Skeletal muscle cell (primary cell): ENCODE measurements at places on chromosomes 4 and X.

DNA sequence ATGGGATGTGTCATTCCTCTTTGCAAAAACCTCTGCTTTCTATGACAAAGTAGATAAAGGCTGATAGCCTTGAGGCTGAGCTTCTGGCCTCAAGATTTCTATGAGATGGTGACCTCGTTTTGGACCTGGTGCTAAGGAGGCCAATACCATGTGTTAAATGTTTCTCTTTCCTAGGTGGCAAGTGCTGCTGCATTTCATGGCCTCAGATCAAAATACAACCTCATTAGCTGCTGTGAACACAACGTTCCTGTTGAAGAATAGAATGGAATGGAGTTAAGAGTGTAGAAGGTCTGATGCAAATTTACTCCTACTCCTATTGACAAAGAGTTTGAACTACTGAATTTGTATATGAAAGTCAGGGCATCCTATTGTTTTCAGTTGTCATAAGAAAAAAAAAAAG lies 112.0 kb downstream of the C4orf51 start:
- DNase-seq: no peak

GRCh38 chrX:9188117-9188516 lies 154.2 kb upstream of the FAM9B start:
- DNase-seq: no peak

- no peak for DNase-seq
Observed at GRCh38 chr4:33134366-33134765, 2414.2 kb downstream of the PCDH7 start.

DNA sequence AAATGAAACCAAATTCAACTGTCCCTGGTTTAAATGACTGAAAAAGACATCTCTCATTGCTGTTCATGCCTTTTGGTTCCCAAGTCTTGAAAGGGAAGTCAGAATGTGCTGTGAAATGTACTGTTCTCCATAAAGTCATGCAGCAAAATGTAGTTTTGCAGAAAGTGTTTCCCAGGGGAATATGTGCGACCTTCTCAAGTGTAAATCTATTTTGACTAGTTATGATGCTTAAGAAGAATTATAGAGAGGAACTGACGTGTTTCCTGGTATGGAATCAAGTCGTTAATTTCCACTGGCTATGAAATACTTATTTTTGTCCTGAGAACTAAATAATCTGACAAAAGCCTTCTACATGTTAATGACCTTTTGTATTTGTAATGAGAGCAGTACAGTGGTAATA lies 223.1 kb downstream of the CLCN4 start:
- DNase-seq: no peak

DNA sequence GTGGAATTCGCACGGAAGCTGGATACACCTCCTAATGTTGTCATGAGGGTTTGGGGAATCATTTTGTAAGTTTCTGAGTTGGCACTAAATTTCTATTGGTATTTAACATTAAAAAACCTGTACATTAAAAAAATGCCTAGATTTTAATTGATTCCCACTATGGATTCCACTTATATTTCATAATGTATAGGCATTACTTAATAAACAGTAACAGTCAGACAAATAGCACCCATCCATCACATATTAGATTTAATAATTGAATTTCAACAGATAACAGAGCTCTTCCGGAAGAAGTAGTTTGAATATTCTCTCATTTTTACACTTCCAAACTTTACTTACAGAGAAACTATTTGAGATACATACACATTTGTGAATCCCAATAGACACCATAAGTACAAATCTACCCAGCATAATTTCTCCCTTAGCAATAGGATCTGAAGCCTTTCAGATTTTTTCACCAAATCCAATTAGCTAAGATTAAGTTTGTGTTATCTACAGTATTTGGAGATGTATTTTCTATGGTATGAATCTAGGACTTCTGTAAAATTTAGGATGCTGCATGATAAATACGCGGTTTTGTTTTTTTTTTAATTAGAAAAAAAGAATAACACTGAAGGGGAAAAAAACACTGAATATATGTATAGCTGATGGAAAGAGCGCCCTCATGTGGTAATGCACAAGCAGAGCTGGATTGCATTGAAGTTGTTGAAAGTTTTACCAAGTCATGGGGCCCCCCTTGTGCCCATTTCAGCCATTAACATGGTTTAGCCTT lies 12.2 kb upstream of the ODAM start:
- DNase-seq: peak; percentile 21

- peak; percentile 72 for DNase-seq
Observed at GRCh38 chrX:48591255-48591791, 6.0 kb upstream of the WDR13 start.

DNA sequence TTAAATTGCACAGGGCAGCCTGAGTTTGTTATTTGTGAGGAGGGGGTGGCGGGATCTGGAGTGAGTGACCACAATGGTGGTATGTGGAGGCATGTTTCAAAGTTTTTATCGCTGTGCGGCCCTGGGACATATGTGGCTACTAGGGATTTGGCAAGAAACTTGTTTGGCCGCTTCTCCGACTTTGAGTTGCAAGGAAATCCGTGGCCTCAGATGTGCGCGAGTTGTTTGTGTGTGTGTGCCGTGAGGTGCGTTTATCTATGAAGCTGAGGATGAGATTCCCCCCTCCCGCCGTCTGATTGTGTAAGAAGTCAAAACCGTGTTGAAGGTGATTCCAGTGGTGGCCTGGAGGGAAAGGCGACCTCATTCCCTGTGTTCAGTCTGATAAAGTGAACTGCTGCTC lies 1.4 kb downstream of the JADE3 start:
- no peak for DNase-seq

- no peak for DNase-seq
Observed at GRCh38 chr4:60089546-60090273, 1110.4 kb upstream of the ADGRL3 start.

- no peak for DNase-seq
Observed at GRCh38 chrX:10619425-10620046, 849 bp downstream of the MID1 start.

- DNase-seq: peak; percentile 28
Observed at GRCh38 chr4:18593297-18594002, 571.9 kb upstream of the LCORL start.

- DNase-seq: peak; percentile 42
Observed at GRCh38 chrX:98795636-98796035, 1614.4 kb downstream of the PCDH19 start.

DNA sequence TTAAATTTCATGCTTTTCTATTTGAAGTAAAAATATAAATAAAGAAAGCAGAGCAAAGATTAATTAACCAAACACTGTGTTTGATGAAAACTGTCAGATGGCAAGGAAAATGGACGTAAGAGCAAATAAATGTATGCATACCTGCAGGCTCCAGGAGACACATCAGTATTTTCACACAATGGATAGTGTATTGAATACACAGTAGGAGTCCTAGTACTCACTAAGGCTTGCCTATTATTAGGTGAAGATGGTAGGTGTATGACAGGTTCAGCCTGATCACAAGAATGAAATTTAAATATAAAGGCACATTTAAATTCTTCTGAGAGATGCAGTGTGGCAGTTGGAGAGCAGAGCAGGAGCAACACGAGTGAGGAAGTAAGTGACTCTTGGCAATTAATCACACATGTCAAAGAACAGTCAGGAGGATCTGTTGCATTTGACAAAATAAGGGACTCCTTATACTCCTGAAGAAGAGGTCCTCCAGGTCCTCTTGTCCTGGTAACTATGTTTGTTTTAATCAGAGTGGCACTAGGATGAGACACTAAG lies 106.0 kb upstream of the NDST4 start:
- DNase-seq: no peak

DNA sequence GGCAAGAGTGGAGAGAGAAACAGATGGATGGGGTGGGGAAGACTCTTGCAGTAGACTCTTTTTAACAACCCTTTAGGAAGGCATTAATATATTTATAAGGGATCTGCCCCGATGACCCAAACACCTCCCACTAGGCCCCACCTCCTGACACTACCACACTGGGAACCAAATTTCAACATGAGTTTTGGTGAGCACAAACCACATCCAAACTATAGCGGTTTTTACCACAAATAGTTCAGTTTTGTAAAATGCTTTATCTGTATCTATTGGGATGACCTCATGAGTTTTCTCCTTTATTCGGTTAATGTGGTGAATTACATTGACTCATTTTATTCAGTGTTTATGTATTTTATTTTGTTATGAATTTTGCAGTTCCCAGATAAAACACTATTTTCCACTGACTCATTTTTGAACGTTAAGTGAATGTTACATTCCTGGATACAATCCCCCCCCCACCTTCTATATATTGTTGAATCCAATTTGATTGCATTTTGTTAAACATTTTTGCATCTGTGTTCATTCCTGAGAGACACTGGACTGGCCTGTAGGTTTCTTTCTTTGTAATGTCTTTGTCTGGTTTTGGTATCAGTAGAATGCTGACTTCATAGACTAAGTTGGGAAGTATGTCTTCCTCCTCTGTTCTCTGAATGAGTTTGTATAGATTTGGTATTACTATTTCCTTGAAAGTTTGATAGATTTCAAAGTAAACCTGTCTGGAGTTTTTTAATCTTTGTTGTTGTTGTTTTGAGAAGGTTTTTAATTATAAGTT lies 13.9 kb upstream of the CPLX1 start:
- no peak for DNase-seq
